Gastroesophageal sphincter (tissue), 4 donors: ENCODE measurements at places on chromosomes 5 and 9. TPM values are rescaled to one million over a fixed set of nuclear protein-coding genes. Genes with fewer than 3 reads are reported as not detected.

The FST gene
- 2.8 TPM for total RNA-seq

The IRF1 gene
- 10.9 TPM for total RNA-seq

The ANKRD18A gene
- not detected for total RNA-seq

The AGGF1 gene
- total RNA-seq = 21.2 TPM

The GDF9 gene
- not detected for total RNA-seq

The SLC46A2 gene
- not detected for total RNA-seq

The QRFP gene
- not detected for total RNA-seq

The C7 gene
- 707 TPM for total RNA-seq

The PCDHA5 gene
- 0.27 TPM for total RNA-seq

- ATAC-seq = no peak
These were observed 56.6 kb upstream of the ABCA1 start for GRCh38 chr9:104984542-104984941.

DNA sequence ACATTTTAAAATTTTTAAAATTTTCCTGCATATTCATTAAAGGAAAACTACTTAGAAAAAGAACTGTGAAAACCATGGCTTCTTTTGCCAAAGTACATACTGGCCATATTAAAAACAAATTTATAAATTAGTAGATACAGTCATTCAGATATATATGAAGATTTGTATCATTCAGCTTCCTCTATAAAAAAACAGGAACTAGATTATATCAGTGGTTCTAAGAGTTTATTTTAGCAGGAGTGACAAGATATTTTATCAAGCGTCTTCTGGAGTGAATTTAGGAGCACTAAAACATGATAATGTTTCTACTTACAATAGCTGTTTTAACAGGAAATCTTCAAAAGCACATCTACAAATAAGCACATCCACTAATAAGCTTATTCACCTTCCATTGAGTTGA is 171.4 kb downstream of the RAPGEF6 start:
- no peak for ATAC-seq

DNA sequence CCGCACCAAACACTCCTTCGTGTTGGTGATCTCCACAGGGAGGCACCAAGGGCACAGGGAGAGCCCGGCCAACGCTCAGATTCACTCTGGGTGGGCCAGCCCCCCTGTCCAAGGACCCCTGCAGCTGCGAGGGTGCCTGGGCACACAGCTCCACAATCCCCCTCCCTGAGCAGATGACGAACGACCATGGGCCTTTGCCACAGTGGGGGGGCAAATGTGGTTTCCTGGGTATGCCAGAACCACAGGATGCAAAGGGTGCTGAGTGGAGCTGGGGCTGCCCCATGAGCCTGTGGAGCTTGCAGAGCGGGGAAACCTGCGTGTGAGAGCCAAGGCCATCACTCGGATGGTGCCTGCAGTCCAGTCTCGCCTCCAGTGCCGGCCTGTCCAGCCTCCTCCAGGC is 31.0 kb downstream of the LPCAT1 start:
- ATAC-seq = no peak

GRCh38 chr9:123948286-123948685 is 18.4 kb upstream of the DENND1A start:
- ATAC-seq = no peak

DNA sequence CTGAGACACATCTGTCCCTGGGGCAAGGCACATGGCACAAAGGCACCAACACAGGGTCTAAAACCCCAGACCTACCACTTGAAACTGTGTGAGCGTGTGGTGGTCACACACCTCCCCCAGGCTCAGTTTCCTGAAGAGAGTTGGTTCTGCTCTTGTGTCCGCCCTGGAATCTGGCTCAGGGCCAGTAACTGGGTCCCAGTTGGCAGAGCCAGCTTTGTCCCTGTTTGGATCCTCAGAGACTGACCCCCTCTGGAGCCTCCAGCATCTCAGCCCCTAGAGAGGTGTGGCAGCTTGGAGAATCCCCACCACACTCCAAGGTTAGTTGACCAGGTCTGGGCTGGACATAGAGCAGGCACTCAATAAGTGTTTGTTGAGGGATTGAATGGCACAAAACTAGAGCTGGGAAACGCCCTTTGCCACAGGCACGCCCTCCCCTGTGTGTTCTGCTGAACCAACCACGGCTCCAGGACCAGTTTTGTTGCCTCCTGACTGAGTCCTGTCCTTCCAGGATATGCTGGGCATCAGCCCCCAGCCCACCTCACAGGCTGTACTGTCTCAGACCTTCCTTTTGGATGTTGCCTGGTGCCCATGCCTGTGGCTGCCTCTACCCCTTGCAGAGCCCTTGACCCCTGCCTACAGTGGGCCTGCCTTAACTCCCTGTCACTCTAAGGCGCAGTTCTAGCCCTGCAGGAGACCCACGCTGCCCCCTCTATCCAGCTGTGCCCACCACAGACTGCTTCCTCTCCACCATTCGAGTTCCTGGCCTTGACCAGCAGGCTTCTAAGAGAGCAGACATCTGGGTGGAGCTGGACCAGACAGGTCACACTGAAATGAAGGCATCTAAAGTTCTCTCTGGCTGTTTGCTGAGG is 3.8 kb upstream of the PDLIM4 start:
- no peak for ATAC-seq

DNA sequence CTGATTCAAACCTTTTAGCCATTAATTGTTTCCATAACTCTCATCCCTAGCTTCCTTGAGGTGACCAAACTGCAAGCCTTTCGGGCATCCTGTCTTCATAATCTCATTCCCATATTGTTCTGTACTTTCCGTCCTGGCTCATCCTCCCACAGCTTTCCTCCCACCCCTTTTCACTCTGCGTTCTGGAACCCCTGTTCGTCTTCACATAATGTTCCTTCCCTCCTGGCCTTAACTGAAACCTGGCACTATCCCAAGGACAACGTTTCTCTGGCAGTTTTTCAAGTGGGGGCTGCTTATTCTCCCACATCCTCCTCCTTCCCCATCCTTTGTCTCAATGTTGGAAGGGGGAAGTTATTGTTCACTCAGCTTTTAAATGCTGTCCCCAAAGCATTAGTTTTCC is 1.5 kb downstream of the ZNF189 start:
- no peak for ATAC-seq

DNA sequence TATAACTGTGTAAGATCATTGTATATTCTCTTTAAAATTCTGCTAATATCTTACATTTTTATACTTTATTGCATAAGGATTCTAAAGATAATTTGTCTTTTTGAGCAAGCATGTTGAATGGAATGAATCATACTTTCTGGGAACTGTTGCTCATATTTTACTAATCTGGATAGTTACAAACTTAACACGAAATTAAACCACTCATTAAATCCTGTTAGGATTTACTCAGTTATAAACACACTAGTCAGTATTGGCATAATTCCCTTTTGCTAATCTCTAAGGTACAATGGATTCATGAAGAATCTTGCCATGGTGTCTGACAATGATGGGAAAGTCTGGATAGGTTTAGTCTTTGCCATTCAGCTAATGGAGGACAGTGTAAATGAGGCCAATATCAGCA is 338.1 kb upstream of the SMC2 start:
- ATAC-seq = no peak

- ATAC-seq = no peak
These were observed 5.9 kb downstream of the FCN2 start for GRCh38 chr9:134886413-134886913.

GRCh38 chr5:144503123-144503522 is 332.4 kb downstream of the KCTD16 start:
- ATAC-seq = no peak

DNA sequence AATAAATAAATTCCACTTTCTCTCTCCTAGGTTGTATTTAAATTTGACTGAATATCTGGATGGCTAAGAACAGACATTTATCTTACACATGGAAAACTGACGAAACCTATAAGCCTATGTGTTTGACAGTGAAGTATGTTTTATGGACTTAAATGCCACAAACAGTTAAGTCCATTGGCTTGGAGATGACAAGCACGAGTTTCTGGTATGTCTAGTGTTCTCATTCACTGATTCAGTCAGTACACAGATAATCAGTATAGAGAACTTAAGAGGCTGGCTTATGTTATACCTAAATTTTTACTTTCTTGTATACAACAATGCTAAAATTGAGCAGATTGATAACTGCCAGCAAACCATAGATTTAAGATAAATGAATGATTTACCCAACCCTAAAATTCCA is 38.9 kb downstream of the SNAPC3 start:
- no peak for ATAC-seq

GRCh38 chr5:118397236-118397635 is 591.1 kb downstream of the DTWD2 start:
- no peak for ATAC-seq

- no peak for ATAC-seq
These were observed 48.8 kb downstream of the ACER2 start for GRCh38 chr9:19457693-19458009.

DNA sequence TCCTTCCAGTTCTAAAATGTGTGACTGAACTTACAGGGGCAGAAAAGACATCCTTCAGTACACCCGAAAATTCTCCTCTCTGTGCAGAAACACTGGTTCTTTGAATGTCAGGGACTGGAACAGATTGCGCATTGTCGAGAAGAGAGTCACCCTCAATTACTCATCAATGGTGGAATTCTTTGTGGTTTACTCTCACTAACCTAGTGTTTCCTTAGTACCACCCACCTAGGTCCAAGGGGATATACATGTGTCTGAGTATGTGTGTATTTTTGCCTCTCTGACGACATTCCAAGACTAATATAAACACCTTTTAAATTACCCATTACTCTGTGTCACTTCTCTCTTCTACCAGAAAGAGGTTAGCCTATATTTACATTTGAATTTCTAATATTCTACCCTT is 660.8 kb downstream of the TLE1 start:
- ATAC-seq = no peak
